ENCODE measurements at places on chromosomes 6 and 20.

GRCh38 chr20:51985013-51985415 lies 182.7 kb upstream of the SALL4 start:
- no peak for DNase-seq

DNA sequence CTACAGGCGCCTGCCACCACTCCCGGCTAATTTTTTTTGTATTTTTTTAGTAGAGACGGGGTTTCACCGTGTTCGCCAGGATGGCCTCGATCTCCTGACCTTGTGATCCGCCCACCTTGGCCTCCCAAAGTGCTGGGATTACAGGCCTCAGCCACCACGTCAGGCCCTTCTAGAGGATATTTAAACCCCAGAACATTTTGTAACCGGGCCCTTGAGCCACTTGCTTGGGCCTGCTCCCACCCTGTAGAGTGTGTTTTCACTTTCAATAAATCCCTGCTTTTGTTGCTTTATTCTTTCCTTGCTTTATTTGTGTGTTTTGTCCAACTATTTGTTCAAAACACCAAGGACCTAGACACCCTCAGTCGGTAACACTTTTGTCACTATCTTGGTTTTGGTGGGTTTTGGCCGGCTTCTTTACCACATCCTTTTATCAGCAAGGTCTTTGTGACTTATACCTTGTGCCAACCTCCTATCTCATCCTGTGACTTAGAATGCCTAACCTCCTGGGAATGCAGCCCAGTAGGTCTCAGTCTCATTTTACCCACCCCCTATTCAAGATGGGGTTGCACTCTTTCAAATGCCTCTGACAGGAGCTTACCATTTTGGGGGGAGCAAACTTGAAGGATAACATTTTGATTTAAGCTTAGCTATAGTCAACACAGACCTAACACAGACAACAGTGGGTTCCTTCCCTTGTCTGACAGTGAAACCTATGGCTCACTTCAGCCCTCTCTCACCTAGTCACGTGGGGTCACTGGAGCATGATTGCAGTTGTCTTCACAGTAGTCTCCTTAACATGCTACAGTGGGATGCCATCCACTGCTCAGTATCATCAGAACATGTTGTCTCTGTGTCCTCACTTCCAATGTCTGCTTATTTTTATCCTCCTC lies 27.9 kb upstream of the KIF6 start:
- no peak for DNase-seq

DNA sequence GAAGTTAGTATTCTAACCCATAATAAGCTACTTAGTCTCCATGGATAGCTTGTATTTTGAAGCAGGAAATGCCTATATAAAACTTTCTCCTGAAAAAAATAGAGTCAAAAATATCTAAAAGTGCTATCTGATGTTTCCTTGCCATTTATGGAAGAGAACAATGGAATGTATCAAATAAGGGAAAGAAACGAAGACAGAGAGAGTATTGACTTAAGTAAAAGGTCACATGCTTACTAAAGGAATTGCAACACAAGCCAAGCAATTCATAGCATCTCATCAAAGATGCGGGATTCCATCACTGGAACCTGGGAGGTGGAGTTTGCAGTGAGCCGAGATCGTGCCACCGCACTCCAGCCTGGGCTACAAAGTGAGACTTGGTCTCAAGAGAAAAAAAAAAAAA lies 112.9 kb upstream of the DTNBP1 start:
- DNase-seq: no peak

DNA sequence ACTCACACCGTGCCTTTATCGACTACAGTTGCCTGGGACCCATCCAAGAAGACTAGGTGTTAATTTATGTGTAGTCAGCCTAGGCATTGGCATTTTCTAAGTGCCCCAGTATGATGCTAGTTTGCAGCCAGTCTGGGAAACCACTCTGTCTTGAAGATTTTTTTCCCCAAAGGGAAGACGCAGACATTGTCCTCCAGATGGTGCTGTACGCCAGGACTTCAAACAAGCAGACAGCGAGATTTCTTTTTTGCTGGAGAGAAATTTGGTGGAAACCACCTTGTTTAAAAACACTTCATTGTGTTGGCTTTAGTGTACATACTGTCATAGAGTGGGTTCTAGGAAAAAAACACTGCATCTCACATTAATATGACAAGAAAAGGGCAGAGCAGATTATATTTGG lies 30.0 kb downstream of the ALDH5A1 start:
- no peak for DNase-seq

GRCh38 chr20:9440892-9441291 lies 73.5 kb upstream of the LAMP5 start:
- no peak for DNase-seq

Data from LNCaP clone FGC (cell line).